Amniotic epithelial cell (primary cell): ENCODE measurements at places on chromosomes 3 and 15.

DNA sequence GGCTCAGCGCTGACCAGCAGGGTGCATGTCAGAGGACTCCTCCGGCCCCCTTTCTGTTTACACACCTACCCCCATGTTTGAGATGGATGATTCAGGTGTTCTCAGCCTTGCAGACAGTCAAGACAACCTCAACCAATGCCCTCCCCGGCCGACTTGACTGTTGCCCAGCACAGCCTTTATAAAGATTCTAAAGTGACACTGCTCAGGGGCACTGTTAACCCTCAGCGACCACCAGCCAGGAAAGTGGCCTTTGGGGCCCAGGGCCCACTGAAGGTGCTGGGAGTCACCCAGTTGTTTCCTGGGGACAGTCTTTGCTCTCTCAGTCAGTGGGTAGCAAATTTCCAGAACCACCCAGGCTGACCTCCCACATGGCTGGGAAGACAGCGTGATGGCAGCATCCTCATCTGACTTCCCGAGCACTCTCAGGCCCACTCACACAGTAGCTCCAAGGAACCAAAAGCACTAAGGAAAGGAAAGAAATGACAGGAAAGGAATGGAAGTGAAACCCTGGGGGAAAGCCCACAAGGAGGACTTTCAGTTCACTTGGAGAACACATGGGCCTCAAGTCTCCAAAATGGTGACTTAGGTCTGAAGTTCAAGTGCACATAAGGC is 128.4 kb downstream of the ASB7 start:
- no peak for DNase-seq

- DNase-seq: no peak
These were observed 159.8 kb upstream of the CTDSPL start for GRCh38 chr3:37701734-37702433.

- DNase-seq: peak; percentile 88
These were observed 141.2 kb downstream of the SERPINI1 start for GRCh38 chr3:167876620-167877281.

DNA sequence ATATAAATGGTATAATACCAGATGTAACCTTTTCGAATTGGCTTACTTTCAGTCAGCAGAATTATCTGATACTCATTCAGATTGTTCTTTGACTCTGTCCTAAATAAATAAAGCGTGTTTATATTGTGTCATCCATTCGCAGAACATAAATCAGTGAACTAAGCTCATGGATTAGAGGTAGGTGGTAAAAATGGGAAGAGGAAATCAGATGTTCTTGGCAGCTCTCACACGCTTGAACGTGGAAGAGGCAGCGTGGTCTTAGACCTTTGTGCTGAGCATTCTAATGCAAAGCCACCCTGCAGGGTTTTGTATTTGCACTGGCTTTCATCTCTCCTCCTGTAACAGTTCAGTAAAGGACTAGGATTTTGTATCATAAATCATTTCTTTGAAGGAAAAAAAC is 441.4 kb downstream of the GABRG3 start:
- no peak for DNase-seq

- DNase-seq: peak; percentile 97
These were observed 329.8 kb upstream of the RASGRP1 start for GRCh38 chr15:38894243-38894948.

DNA sequence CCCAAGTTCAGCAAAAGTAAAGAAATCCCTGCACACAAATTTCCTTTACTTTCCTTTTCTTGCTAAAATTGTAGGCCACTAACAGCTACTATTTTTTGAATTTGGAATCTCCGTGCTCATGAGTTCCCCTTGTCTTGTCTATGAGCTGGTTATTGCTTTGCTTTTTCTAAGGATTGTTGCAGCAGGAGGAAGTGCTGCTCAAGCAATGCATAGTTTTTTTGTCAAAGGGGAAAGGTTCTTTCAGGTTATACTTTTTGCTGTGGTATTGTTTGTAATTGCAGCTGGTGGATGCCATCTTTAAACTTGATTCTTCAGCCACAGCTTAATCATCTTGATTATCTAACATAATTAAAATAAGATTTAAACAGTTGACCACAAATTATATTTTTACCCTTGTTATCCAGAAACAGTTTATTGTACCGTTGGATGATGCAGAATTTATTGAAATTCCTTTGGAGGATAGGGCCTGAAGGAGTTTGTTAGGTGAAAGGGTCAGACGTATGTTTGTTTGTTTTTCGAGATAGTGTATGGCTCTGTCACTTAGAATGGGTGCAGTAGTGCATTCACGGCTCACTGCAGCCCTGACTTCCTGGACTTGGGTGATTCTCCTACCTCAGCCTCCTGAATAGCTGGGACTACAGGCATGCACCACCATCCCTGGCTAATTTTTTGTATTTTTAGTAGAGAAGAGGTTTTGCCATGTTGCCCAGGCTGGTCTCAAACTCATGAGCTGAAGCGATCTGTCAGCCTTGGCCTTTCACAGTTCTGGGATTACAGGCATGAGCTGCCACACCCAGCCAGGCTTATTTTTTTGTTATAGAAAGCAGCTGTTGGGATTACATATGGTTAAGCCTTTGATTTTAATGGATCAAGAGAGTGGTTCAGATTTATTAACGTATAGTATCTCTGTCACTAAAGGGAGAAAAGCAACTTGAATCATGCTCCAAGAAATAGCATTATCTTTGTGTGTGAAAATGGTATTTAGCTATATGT is 11.7 kb downstream of the MGA start:
- no peak for DNase-seq

GRCh38 chr3:37287776-37288175 is 113.4 kb upstream of the LRRFIP2 start:
- no peak for DNase-seq

DNA sequence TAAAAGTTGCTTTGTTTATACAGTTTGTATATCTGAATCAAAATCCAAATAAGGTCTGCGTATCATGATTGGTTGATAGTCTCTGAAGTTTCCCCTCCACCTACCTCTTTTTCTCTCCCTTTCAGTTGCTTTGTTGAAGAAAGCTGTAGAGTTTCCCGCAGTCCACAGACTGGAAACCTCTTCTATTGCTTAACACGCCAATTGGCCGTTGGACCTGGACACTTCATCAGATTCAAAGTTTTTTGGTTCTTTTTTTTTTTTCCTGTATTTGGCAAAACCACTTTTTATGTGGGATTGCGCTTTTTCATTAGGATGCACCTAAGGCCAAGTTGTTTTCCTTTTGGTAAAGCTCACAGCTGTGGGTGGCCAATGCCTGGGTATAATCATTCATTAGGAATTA is 14.5 kb upstream of the TM4SF1 start:
- no peak for DNase-seq

- DNase-seq: peak; percentile 55
These were observed 299.8 kb upstream of the EPHA3 start for GRCh38 chr3:88807491-88808105.

- no peak for DNase-seq
These were observed 767 bp upstream of the GATA2 start for GRCh38 chr3:128493570-128494366.

GRCh38 chr3:58559586-58559985 is 17.6 kb downstream of the FAM107A start:
- no peak for DNase-seq

GRCh38 chr3:125624341-125624740 is 29.0 kb upstream of the OSBPL11 start:
- peak; percentile 57 for DNase-seq

DNA sequence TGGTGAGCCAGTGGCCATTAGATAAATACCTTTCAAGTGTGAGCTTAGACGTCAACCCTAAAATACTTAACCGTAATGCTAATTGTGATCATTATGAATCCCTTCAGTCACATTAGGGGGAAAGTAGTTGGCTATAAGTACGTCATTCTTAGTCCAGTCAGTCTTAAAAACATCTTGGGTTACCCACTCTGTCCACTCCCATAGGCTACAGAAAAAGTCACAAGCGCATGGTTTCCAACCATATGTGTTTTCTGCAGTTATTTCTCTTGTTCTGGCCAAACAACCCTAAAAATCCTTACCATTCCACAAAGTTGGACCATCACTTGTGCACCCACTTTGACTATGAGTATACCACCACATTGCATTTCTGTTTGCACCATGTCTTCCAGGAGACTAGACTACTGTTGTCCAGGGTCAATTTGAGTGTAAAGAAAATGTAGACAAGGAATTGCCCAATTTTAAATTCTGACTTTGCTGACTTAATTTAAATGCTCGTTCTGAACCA is 3.3 kb downstream of the RPL15 start:
- no peak for DNase-seq

GRCh38 chr3:38519651-38520050 is 23.5 kb downstream of the EXOG start:
- DNase-seq: no peak

DNA sequence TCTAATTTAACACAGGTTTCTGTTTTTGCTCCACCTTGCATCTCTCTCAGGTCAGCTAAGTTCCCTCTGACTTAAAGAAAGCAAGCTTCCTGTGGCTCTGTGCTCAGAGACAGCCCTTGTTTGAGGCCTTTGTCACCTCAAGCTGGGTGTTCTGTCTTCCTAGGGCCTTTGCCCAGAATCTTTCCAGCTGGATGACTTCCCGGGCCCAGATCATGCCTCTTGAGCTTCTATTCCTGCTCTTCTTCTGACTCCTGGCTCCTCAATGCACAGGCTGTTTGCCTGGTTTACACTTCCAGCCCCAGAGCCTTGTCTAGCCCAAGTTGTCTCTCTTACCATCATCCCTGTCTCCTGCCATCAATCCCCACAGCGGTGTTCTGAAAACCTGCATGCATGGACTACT is 300.6 kb downstream of the VPS13C start:
- no peak for DNase-seq

GRCh38 chr15:79804838-79805237 is 92.0 kb downstream of the MTHFS start:
- DNase-seq: peak; percentile 53

DNA sequence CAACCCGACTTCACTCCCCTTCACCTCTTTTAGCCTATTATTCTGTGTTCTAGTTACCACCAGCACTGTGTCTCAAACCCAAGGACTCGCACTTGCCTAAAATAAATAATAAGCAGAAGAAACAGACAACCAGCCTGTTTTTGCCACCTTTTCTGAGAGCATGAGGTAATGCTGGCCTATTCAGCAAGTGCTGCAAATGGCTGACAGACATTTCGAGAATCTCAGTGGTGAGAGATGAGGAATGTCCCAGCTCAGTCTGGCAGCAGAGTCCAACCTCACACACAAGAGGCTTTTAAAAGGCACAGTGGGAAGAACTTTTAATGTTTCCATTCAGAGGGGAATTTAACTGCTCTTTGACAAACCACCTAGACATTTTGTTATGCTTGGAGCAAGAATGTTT is 143.3 kb upstream of the GMNC start:
- peak; percentile 2 for DNase-seq

DNA sequence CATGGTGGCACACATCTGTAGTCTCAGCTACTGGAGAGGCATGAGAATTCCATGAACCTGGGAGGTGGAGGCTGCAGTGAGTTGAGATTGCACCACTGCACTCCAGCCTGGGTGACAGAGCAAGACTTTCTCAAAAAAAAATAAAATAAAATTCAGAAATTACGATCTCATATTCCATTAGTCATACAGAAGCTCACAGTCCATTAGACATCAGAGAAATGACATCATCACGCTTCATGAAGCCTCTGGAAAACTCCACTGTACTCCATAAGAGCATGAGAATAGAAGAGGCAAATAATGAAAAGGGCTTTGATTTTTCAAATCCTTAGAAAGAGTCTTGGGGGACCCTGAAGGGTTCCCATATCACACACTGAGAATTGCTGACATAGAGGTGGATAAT is 145.0 kb upstream of the MITF start:
- DNase-seq: no peak

GRCh38 chr3:159149131-159149530 is 347.3 kb downstream of the MFSD1 start:
- no peak for DNase-seq

GRCh38 chr15:40354408-40355171 is 3.4 kb upstream of the DISP2 start:
- DNase-seq: peak; percentile 59

GRCh38 chr15:65303687-65304380 is 643 bp upstream of the RNU5B-1 start:
- DNase-seq: peak; percentile 52

DNA sequence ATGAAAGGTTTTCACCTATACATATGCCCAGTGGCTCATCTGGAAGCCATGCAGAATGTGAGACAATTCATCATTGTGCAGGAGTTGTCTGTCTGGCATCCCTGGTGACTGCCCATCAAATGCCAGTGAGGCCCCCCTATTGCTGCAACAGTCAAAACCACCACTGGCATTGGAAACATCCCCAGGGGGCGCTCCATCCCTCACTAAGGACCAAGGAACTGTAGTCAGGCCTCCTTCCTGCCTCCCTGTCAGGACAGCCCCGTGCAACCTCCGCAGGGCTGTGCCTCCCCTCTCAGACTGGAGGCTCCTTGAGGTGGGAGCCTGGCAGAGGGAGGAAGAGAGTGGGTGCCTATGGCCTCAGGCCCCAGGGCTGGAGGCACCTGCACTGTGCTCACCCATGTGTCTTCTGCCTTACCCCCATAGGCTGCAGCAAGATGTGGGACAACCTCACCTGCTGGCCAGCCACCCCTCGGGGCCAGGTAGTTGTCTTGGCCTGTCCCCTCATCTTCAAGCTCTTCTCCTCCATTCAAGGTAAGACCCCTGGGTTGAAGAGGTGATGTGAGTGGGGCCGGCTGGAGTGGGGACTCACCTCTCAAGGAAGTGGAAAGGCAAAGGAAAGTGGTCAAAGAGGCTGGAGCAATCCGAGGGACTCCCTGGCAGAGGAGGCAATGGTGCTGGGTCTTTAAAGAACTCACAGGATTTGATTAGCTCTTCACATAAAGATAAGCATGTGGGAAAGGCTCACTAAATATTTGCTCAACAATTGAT is 16.5 kb downstream of the VIPR1 start:
- no peak for DNase-seq

DNA sequence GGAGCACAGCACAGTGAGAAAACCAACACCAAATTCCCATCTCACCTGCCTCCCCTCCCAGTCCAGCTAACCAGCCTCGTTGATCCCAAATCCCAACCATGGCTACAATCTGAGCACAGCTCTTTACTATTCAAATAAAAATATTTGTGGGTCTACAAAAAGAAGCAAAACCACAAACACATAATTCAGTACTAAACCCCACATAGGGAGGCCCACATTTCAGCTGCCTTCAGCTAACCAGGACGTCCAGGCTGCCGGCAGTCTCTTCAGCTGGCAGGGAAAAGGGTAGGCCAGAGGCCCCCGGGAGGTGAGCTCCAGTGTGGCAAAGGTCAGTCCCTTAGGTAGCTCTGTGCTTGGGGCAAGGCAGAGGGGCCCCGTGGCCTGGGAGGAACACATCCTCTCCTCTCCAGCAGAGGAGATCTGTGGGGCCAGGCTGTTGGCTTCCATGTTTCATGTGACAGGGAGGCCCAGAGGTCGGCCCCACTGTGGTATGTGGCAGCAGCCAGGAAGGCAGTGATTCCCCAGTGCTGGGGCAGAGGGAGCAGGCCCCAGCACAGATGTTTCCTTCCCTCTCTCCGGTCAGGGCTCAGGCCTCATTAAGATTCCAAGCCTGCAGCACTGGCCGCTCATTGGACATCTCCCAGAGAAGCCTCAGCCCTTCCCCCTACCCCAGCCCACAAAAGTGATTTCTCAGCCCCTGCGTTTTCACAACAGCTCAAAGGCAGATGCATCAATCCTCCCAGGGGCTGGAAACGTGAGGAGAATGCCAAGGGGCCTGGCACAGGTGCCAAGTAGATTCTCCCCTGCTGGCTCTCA is 381.4 kb downstream of the NTRK3 start:
- peak; percentile 87 for DNase-seq
